ENCODE measurements at places on chromosomes 3 and 15.

DNA sequence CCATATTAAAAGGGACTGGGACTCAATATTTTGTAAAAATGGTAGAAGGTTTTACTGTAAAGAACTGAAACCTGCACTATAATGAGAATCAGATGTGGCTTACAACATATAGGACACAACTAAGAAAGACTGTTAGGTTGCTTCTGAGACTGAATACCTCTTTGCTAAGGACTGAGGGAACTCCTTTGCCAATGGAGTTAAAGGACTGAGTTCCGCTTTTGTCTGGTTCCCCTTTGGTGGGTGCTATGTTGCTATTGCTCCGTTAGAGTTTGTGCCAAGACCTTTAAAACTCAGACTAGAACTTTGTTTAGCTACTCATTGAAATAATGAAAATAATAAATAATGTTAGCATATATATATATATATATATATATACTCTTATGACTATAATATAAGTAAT is 147.8 kb upstream of the KCNMB2 start:
- no peak for DNase-seq

- DNase-seq: no peak
Measured at GRCh38 chr3:120059081-120059864, 35.0 kb downstream of the GSK3B start.

DNA sequence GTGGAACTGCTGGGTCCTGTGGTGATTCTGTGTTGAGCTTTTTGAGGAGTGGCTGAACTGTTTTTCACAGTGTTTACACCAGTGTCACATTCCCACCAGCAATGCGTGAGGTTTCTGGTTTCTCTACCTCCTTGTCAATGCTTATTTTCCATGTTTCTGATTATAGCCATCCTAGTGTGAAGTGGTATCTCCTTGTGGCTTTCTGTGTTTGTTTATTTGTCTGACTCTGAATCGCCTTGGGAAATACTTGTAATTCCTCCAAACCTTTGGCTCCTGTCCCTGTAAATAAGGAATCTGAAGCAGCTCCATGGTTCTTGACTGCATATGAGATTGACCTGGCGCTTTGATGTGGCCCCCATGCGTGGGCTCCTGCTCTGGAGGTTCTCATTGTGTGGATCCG is 20.6 kb downstream of the FAN1 start:
- DNase-seq: no peak

DNA sequence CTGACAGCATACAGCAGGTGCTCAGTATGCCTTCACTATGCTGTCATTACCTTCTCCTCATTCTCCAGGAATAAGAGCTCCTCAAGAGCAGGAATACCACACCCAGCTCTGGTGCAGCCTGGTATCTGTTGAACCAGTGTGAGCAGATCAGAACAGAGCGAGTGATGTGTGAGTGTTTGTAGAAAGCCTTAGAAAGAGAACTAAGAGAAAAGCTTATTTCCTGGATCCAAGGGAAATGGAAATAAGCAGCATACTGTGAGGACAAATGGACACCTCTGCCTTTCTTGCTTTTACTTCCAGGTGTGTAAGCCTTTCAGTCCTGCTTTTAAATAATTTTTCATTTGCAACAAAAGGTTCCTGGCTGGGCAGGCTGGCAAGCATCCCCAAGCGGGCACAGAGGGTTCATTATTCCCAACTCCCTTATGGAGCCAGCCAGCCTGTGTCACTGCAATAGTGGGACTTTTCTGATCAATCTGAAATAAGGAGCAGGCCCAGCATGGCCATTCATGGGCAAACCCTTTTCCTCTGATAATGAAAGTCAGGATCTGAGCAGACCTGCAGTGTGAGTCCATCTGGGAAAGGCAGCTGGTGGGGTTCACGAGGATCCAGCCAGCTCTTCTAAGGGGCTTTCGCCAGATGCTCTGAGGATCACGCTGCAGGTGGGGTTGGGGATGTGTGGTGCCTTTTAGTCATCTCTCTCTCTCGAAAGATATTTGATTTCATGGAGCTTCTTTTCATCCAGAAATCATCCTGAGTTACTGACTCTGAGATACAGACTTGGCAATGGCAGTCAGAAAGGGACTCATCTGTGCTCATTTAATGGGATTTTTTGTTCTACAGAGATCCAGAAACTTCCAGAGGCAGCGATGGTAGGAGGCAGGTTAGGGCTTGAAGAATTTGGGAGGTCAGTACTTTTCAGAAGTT is 594.9 kb upstream of the CFAP20DC start:
- no peak for DNase-seq

- no peak for DNase-seq
Measured at GRCh38 chr3:65896321-65896720, 142.4 kb downstream of the MAGI1 start.

GRCh38 chr15:93040288-93041158 is 48.5 kb downstream of the RGMA start:
- DNase-seq: no peak

- no peak for DNase-seq
Measured at GRCh38 chr15:101338502-101339057, 43.5 kb upstream of the SNRPA1 start.

GRCh38 chr3:139523718-139524117 is 15.8 kb downstream of the RBP1 start:
- DNase-seq: no peak

DNA sequence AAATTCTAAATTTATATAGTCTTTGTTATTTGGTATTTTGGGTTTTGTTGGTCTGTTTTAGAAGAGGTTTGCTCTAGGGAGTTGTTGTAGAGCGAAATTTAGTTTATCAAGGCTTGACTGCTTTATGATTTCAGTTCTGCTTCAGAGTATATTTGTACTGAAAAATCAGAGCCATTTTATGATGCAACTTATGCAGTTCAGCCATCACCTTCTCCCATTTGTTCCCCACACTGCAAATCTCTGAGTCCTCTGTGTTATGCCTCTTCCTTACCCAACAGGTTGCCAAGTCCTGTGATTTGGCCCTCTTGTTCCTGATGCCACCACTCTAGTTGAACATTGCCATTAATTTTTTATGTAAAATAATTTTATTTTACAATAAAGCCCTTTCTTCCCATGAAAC is 140.4 kb downstream of the ZNF609 start:
- no peak for DNase-seq

DNA sequence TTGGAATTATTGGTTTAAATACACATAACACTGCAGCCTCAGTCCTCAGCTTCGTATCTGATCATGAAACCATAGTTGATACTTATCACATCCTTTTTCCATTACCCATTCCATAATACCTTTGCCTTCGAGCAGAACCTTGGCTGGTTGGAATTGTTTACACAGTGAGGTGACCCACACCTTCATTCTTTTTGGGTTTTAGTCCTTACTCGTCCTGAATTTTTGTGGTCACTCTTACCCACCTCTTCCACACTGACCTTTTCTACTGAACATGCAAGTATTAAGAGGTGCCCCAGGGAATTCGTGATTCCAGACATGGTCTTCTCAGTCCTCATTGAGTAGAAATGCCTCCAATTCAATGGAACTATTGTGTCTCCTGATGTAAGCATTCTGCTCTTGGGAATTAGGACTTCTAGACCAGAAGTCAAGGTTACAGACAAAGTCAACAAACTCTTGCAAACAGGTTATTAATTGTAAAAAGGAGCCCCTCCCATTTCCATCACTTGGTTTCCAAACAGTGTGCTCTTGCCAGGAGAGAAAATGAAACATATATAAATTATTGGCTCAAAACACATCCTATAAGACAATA is 37.7 kb downstream of the SCN11A start:
- DNase-seq: no peak
